ENCODE measurements at places on chromosomes 3 and 15.

GRCh38 chr15:28990390-28990789 lies 104.6 kb downstream of the APBA2 start:
- no peak for DNase-seq

- DNase-seq, result no peak
Measured at GRCh38 chr3:35448121-35448520, 191.2 kb upstream of the ARPP21 start.

DNA sequence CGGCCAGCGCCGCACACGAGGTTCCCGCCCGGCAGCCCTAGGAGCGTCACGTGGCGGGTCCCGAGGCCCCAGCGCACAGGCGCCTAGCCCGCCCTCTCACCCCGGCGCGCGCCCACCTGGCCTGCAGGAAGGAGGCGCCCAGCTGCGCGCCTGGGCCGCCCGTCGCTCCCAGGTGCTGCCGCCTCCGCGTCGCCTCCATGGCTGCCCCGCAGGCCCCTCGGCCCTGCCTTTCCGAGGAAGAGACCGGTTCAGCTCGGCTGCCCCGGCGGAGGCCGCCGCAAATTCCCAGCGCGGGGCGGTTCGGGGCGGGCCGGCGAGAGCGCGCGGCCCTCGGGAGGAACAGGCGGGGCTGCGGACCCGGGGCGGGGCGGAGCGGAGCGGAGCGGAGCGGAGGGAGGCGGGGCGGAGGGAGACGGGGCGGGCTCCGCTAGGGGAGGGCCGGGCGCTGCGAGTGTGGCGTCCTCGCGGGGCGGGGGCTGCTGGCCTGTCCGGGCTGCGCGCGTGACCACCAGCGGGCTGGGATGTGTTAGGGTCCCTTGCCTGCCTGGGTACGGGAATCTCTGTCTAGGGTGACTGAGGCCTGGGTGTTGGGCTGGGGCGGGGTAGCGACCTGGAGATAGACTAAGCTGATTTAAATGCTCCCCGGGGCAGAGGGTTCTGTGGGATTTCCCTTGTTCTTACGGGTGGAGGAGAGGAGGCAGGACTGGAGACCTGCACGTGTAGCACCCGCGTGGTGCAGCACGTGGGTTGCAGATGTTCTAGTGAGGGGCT lies at the start of gene CLN6:
CLN6 (minus strand) TSS at position 343 of the 771 bp plus-strand sequence; CDS start at position 199, 144 bp downstream.
- DNase-seq, result peak; percentile 88

GRCh38 chr3:73623346-73623745 lies 1.4 kb downstream of the PDZRN3 start:
- DNase-seq, result no peak

DNA sequence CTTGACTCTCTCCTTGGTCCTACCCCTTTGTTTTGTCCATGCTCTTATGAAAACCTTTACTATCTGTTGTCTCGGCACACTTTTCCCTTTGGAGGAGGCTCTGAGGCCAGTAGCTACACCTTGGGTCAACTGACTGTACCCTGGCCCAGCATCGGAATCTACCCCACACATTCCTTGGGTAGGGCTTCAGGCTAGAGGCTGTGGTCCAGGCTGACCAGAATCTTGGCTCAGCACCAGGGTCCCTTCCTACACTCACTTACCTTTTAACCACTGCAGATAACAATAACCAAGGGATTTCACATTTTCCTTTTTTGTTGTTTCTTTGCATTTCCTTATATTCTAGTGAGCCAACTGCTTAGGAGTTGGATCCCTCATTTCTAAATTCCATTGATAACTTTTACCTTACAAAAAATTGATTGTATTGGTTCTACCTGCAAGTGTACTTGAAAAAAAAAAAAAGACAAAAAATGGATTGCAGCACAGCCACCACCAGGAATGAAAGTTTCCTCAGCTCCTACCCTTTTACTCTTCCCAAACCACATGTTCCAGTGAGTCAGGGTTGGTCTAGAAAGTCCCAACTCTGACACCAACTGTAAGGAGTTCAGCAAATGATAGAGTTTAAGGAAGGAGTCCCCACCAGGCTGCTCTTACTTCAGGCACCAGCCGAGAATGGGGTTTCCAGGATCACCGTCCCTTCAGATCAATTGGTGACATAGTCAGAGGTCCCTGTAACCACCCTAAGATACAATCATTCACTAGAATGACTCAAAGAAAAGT lies 95.6 kb downstream of the FBLN2 start:
- no peak for DNase-seq

DNA sequence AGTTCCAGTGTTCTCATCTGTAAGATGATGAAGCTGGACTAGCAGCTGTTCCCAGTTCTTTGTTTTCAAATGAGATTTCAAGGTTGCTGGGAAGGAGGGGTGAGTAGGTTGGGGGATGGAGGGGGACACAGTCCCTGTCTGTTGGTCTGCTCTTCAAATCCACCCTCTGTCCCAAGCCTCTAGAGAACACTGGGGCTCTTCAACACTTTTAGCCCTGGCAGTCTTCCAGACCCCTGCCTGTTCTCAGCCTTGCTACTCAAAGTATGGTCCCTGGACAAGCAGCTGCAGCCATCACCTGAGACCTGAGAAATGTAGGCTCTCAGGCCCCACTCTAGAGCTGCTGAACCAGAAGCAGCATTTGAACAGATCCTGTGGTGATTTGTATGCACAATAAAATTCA lies 41.3 kb downstream of the NEK11 start:
- no peak for DNase-seq

- peak; percentile 78 for DNase-seq
Measured at GRCh38 chr3:55484801-55485791, 2.0 kb downstream of the WNT5A start.

DNA sequence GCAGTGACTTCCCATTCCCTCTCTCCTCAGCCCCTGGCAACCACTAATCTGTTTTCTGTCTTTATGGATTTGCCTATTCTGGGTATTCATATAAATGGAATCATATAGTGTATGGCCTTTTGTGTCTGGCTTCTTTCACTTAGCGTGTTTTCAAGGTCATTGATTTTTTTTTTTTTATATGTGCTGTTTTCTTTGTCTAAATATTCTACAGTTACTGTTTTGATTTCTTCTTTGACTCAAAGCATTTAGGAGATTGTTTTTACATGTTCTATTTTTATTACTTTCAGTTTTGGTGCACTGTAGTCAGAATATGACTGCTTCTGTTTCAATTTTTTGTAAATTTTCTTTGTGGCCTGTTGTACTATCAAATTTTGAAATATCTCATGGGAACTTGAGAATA lies 71.9 kb upstream of the RNU6-1 start:
- DNase-seq, result no peak

DNA sequence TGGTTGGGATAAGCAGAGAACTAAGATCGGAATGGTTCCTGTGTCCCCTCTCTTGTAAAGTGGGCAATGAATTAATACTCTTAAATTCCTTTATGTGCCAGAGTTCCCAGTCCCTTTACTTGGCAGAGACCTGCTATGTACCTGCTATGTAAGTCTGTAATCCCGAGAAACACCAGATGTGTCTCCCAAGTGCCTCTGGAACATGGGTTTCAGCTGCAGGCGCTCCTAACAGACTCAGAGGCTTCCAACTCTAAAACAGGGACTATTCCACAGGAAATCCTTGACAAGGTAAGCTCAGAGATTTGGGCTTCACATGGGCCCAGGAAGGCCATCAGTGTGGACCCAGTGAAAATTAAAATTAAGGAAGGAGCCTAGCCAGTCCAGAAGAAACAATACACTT lies 117.7 kb upstream of the PLCL2 start:
- DNase-seq, result no peak

GRCh38 chr3:66439666-66440344 lies 61.0 kb downstream of the LRIG1 start:
- no peak for DNase-seq

DNA sequence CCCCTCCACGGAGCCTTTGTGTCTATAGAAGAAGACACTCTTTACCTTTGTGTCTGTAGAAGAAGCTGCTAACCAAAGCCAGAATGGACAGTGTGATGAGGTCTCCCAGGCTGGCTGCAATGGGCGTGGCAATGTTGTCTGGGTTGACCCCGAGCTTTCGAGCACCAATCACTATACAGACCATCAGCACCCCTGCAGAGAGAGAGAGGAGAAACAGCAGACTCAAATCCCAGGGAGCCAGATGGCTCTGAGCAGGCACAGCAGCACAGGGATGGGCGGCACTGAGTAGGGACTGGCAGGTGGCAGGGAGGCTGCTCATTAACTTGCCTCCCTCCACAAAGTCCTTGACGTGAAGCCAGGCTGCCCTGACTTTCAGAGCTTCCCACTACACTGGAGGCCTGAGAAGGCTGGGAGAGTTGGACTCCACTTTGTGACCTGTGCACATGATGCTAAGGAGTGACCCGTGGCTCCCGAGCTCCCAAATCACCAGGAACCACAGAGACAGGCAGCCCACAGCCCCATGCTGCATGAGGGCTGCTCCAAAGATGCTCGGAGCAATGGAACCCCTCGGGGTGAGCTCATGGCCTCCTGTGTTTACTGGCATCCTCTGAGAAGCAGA lies 53.9 kb downstream of the ROPN1B start:
- DNase-seq, result no peak

GRCh38 chr3:32945136-32945535 lies 6.3 kb upstream of the CCR4 start:
- no peak for DNase-seq

DNA sequence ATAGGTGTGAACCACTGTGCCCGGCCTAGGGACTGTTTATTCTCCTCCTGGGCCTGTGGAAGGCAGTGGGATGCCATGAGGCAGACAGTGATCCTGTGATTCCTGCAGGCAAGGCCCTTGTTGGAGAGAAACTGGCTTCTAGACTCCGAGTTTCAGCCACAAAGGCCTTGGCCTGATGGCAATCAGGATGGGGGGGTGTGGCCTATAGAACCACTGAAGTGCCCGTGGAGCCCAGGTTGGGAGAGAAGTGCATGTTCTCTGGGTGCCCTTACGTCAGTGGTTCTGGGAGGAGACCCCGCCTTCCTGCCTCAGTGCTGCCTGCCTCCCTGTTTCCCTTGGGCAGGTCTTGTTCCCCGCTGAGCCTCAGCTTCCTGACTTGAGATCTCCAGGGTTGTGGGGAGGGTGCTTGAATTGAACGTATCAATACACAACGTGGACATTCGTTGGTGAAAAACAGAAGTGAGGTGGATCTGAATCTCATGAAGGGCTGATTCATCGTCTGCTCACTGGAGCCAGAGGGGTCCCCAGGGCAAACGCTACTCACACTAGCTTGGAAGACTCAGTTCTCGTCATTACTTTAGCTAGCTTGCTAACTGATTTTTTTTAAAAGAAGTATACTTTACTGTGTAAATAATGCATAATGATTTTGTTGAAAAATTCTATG lies 31.8 kb downstream of the IRAK2 start:
- DNase-seq, result peak; percentile 32

- no peak for DNase-seq
Measured at GRCh38 chr3:18652781-18653180, 227.6 kb upstream of the SATB1 start.

- no peak for DNase-seq
Measured at GRCh38 chr3:94082391-94082937, 19.6 kb downstream of the NSUN3 start.

- DNase-seq, result no peak
Measured at GRCh38 chr3:193737191-193737751, 144.3 kb downstream of the OPA1 start.

- no peak for DNase-seq
Measured at GRCh38 chr3:58325525-58325992, 7.1 kb upstream of the PXK start.

- DNase-seq, result no peak
Measured at GRCh38 chr3:66261355-66261754, 40.6 kb downstream of the SLC25A26 start.

- no peak for DNase-seq
Measured at GRCh38 chr3:13323822-13324221, 96.3 kb downstream of the NUP210 start.

DNA sequence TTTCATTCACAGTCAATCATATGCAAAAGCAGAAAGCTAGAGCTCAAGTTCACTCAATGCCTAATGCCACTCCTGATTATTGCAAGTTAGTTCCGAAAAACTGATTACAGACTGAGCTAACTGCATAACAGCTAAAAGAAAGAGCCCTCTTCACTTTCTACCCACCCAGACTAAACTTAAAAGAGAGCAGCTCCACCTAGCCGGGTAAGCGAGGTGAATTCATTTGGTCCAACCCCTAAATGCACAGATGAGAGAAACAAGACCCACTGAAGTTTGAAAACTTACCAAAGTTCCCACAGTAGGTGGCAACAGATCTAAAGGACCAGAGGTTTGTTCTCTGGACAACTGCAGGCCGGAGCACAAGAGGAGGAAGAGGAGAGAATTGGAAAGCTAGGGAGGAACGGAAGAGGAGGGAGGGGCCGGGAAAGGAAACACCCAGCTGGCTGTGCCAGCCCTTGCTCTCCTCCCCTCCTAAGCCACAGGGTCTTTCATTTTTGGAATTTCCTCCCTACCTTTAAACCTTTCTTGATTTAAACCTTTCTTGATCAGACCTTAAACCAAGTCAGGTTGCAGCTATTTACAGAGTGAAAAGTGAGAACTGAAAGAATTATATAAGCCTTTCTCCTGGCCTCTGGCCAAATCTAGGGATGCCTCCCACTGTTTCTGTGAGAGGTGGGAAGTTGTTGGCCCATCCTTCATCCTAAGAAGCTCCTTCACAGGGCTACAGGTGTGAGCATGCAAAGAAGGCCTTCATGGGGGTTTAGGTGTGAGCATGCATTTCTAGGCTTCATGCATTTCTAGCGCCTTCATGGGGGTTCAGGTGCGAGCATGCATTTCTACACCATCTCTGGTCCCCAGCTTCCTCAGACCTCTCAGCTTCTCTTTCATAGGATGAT lies 114.7 kb upstream of the LMOD3 start:
- DNase-seq, result no peak

DNA sequence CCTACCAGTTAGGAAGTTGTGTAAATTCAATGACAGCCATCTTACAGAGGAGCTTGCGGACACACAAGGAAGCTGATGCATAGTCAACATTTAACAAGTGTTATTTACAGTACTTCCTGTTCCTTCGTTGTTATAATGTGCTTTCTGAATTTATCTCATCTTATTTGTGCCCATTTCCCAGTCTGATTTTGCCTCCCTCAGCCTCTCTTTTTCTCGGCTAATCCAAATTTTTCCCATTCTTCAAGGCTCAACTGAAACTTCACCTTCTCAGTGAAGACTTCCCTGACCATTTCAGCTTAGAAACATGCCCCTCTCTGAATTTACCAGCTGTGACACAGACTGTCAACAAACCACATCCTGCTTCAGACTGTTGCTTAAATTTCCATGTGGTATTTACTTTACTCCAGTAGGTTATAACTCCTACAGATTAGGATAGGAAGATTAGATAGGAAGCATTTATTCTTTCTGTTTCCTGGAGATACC lies 55.7 kb upstream of the CP start:
- no peak for DNase-seq

DNA sequence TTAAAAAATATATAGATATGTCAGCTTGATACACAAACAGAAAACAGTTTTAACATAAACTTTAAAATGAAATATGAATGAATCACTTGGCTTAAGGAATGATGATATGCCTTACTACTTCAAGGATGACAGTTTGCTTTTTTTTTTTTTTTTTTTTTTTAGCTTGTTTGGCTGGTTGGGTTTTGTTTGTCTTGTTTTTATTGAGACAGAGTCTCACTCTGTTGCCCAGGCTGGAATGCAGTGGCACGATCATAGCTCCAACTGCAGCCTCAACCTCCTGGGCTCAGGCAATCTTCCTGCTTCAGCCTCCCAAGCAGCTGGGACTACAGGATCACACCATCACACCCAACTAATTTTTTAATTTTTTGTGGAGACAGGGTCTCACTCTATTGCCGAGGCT lies 14.5 kb downstream of the LRRC2 start:
- no peak for DNase-seq

All from activated CD4-positive, alpha-beta T cell treated with anti-CD3 and anti-CD28 coated beads for 36 hours (primary cell).